Neuronal stem cell (in vitro differentiated cells): ENCODE measurements at places on chromosomes 4 and X.

DNA sequence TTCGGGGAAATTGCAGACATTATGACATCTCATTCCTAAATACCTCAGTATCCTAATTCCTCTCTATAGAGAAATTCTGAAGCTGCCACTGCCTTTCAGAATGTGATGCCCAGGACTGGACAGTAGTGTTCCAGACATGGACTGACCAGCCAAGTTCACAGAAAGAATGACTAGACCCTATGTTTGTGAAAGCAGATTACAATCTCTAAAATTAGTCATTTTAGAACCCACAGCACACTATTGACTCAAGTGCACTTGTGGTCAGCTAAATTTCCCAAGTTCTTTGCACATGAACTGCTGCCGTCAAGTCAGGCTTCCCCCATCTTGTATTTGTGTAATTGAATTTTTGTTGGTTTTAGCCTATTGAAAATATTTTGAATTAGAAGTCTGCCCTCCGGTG, 81.0 kb upstream of the ESX1 start:
- no peak for DNase-seq

DNA sequence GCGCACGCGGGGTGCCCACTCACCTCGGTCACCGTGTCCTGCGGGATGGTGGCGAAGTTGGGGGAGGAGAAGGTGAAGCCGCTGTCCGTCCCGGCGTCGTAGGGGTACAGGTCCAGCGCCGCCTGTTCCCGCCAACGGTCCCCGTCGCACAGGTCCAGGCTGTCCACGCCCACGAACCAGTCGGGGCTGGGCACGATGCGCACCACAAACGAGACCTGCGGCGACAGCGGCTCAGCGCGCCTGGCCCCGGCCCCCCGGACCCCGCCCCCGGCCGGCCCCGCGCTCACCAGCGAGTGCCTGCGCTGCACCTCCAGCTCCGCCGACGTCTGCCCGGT, 1.4 kb downstream of the SPON2 start:
- no peak for DNase-seq

GRCh38 chr4:75194180-75194579, 261.3 kb downstream of the PARM1 start:
- no peak for DNase-seq

GRCh38 chrX:71935476-71935875, 24.8 kb downstream of the NHSL2 start:
- peak; percentile 20 for DNase-seq

DNA sequence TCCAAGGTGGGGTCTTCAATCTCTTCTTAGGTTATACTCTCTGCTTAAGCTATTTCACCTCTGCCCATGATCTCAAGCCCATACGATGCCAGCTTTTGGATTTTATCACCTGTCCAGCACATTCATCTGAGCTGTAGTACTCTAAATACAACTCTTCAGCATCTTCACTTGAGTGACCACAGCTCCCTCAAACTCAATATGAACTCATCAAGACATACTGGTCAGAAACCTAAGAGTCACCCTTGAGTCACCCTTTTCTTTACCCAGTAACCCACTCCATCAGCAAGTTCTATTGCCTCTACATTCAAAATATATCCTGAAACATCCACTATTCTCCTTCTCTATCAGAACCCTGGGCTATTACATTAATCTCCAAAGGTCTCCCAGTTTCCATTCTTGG, 69.4 kb downstream of the DCHS2 start:
- no peak for DNase-seq

DNA sequence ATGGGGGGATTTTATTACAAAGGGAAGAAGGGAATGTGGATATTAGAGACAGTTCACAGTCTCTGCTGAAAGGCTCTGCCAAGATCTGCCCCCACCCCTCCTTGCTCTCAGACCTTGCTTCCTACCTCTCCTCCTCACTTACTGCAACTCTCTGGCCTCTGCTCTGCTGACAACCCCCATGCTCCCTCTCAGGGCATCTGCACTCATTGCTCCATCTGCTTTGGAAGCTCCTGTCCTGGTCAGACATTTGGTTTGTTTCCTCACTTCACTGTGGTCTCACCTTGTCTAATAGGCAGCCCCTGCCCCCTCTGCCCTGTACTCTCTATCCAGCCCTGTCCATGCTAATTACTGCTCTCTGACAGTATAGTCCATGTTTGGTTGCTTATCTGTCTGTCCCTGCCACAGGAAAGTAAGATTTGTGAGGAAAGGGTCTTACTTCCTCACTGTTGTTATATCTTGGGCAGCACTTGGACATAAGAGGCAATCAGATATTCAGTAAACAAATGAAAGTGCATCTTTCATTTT, 189.3 kb downstream of the PTTG2 start:
- DNase-seq, result no peak

GRCh38 chr4:135249024-135249423, 1047.4 kb upstream of the PABPC4L start:
- no peak for DNase-seq

GRCh38 chr4:177405508-177405907, 36.7 kb downstream of the AGA start:
- DNase-seq, result no peak

GRCh38 chr4:39770471-39770870, 72.5 kb downstream of the UBE2K start:
- DNase-seq, result no peak

- DNase-seq, result no peak
Observed at GRCh38 chr4:147423229-147423628, 57.7 kb upstream of the EDNRA start.

DNA sequence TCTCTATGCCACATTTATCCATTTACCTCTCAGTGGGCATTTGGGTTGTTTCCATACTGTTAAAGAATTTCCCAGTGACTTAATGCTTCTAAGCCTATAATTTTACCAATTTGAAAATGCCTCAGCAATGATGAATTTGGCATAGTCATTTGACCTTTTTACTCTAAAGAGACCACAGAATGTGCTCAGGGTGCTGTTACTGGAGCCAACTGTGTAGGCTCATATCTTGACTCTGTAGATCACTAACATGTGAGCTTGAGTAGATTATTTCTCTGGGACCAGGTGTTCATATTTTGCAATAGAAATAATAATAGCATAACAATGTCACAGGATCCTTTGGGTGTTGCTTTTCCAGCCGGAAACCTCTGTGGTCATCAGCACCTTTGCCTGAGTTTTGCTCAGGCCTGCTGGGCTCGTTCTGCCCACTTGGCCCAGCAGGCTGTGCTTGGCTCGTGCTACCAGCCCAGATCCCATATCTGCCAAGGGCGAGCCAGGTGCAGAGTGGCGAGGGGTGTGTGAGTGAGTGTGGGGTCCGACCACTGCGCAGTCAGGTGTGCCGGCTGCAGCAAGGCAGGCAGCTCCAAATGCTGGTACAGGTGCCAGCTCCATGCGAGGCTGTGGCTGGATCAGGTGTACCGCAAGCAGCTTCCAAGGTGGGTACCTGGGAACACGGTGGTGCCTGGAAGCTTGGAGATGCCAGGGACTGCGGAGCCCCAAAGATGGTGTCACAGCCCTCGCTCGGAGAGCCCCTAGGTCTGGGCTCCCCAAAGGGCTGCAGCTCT, 70.6 kb upstream of the ANK2 start:
- no peak for DNase-seq

DNA sequence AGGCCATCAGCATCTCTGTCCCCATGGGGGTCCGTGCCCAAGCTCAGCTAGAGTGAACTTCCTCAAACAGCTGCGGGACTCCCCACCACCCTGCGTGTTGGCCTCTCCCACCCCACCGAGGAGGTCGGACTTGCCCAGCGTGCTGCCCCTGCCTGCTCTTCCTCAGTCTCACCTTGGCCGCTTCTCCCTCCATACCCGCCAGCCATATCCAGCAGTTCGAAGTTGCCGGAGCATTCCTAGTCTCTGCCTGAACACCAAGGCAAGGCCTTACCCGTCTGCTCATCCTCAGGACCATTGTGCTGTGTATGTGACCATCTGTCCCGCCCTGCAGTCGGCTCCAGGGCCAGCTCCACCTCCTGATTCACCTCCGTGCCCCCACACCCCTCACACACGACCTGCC, 84.5 kb downstream of the WFS1 start:
- no peak for DNase-seq

GRCh38 chr4:1989533-1990347, 19.0 kb downstream of the NELFA start:
- DNase-seq, result no peak

DNA sequence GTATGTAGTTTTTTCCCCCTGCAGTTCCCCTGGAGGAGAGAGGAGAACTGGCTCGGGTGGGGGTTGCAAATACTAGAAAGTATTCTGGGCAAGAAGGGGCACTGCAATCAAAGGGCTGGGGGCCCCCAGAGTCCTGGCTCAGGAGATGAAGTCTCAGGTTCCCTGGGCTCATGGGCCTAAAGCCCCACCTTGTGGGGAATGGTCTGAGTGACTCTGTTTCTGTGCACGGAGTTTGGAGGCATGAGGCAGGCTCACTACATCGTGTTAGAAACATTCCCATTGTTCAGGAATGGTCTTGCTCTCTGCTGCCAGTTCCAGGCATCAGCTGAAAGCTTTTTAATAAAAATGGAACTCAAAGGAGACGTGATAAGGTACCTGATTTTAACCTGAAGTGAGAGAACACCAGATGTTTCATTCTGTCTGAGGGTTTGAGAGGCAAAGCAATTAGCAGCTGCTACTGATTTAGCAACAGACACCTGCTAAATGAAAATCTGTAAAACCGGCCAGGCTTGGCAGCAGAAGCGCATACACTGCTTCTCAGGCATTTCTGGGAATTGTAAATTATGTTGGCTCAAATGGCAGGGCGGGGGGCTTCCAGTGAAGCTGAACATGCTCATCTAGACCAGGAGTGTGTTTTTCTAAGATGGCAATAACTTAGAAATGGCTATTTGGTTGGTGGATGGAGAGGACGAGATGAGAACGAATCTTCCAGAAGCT, 122.7 kb downstream of the TMEM164 start:
- no peak for DNase-seq

DNA sequence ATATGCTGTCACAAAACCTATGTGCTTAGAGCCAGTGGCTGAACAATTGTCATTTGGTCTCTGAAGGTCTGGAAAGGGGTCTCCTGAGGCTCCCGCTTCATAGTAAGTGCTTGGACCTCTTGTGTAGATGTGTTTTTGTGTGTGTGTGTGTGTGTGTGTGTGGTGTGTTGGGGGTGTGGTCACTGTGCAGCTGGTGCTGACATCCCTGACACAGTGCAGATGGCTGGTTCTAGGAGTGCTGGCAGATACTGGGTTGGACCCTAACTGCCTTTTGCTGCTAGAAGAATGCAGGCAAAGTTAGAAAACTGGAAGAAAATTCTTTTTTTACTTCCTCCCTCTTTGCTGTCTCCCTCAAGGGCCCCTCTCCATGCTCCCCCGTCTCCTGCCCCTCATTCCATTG, 1872.6 kb downstream of the ARAP2 start:
- DNase-seq, result no peak

DNA sequence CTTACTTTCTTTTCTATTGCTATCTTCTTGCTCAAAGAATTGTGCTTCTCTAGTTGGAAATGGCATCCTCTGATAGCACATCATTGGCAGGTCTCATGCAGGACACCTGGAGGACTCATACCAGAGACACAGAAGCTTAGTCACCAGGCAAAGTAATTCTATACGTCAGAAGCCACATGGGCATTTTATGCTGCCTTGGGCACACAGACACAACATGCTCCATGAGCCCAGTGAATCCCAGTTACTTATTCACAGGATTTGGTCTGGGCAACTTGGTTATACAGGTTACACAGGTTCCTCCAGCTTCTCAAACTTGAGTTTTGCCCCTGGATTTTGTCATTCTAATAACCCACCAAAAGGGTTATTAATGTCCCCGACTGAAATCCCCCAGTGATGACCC, 7.1 kb downstream of the RASSF6 start:
- no peak for DNase-seq

- no peak for DNase-seq
Observed at GRCh38 chr4:89137695-89138094, 26.4 kb downstream of the TIGD2 start.

DNA sequence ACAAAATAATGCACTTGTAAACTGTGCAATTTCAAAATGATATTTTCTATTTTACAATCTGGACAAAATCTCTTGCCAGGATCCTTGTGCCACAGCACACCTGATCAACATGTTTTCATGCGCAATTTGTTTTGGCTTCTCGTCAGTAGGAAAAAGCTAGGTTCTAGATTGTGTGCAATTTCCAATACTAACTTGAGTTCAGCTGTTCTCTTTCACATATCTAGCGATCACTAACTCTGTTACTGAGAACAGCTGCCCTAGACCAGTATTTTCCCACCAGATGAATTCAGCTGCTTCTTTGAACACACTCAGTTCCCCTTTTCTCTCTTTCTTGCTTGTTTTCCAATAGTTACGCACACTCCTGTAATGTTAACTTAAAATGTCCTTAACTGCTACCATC, 131.2 kb downstream of the MAGEB5 start:
- DNase-seq, result no peak

GRCh38 chr4:4618847-4619246, 77.0 kb upstream of the STX18 start:
- DNase-seq, result no peak

DNA sequence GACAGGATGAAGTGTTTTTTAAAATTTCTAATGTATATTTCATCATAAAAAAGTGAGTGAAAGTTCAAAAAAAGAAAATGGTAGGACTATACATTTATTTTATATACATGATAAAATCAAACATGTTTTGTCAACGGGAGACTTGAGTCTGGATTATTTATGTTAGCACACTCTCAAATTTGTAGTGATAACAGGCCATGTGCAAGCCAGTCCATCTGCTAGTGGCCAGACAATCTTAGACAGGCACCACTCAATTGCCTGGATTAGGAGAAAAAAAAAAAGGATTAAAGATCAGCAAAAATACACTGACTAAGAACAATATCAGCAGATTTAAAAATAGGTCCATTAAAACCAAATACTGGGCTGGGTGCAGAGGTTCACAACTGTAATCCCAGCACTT, 71.9 kb downstream of the KCNIP4 start:
- no peak for DNase-seq

DNA sequence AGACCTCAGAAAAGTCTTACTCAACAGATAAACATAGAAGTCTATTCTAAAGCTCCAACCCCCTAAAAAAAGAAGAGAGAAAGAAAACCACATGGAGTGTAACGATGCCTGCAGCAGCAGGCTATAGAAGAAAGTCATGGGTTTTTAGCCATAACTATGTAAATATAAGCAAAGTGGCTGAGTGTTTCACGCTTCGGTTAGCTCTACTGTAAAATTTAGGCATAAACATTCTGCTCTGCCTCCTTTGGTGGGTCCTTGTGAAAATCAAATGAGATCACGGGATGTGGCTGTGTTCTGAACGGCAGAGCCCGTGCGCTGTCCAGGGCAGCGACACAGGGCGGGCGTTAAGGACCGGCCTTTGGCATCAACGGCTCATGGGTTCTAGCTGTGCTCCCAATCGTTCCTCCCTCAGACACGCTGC, 78.4 kb downstream of the IRF2 start:
- no peak for DNase-seq

DNA sequence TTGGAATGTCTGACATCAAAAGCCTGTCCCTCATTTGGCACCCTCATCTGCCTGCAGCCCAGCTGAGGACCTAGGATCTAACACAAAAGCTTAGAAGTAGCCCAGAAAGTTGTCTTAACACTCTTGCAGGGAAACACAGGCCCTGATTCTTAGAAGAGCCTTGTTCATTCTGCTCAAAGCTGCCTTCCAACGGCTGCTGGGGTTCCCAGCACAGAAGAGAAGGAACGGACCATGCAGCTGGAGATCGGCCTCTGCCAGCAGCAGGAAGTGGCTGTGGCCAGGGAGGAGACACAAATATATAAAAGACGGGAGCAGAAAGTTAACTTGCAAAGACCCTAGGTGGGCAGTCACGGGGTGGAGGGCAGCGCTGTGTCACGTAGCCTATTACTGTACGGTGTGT, 20.4 kb downstream of the PRPS2 start:
- no peak for DNase-seq
